ENCODE measurements at places on chromosomes 2 and 18.

- no peak for DNase-seq
Measured at GRCh38 chr2:25056098-25056821, 14.4 kb downstream of the EFR3B start.

DNA sequence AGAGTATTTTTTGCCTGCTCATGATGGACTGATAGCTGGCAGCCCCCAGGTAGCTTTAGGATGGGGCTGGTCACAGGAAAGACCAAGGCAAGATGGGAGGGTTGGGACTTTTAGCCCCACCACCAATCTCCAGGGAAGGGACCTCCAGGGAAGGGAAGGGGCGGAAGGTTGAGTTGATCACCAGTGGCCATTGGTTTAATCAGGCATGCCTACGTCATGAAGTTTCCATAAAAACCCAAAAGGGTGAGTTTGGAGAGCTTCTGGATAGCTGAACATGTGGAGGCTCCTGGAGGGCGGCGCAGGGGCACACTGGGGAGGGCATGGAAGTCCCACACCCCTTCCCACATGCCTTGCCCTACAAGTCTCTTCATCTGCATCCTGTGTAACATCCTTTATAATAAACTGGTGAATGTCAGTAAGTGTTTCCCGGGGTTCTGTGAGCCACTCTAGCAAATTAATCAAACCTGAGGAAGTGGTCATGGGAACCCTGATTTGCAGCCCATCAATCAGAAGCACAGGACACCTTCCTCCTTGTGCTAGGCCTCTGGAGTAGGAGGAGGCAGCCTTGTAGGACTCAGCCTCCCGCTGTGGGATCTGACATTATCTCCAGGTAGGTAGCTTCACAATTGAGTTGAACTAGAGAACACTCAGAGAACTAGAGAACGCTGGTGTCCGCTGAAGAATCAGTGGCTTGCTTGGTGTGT, 30.3 kb downstream of the RAB31 start:
- no peak for DNase-seq

DNA sequence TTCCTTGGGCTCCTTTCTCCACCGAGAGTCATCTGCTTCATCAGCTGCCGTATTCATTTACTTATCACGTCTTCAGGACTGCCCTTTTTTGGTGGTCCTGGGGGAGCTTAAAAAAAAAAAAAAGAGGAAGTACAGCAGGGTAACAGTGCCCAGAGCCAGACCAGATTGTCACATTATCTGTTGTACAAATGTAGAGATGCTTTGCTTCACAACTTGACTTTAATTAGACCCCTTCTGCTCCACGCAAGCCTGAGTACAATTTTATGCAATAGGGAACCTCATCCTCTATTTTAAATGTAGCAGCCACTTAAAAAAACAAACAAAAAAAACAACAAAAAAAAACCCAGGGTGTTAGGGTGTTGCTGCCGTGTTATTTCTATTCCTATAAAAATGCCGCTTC, 128.3 kb downstream of the PRPF40A start:
- no peak for DNase-seq

- no peak for DNase-seq
Measured at GRCh38 chr18:57220480-57220879, 73.6 kb downstream of the BOD1L2 start.

- DNase-seq: no peak
Measured at GRCh38 chr2:2902547-2903281, 474.9 kb downstream of the EIPR1 start.

- no peak for DNase-seq
Measured at GRCh38 chr2:122323927-122324326, 568.5 kb downstream of the TSN start.

DNA sequence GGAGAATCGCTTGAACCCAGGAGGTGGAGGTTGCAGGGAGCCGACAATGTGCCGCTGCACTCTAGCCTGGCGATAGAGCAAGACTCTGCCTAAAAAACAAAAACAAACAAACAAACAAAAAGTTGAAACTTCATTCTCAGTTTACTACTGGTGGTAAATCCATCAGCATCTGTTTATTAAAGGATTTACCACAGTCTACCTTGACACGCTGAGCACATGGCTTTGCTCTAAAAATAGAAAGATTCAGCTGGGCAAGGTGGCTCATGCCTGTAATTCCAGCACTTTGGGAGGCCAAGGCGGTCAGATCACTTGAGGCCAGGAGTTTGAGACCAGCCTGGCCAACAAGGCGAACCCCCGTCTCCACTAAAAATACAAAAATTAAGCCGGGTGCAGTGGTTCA, 201.3 kb downstream of the TGIF1 start:
- DNase-seq: no peak

- DNase-seq: no peak
Measured at GRCh38 chr2:158931572-158931971, 36.9 kb upstream of the TANC1 start.

GRCh38 chr18:62987055-62987830, 271.9 kb downstream of the PHLPP1 start:
- no peak for DNase-seq
